BJ (cell line): ENCODE measurements at places on chromosomes 2 and 18. TPM values are rescaled to one million over a fixed set of nuclear protein-coding genes. Genes with fewer than 3 reads are reported as not detected.

GRCh38 chr2:25257032-25257552, 84.6 kb downstream of the DNMT3A start:
- peak; percentile 24 for DNase-seq

- no peak for DNase-seq
Observed at GRCh38 chr2:8278709-8279354, 403.0 kb upstream of the ID2 start.

DNA sequence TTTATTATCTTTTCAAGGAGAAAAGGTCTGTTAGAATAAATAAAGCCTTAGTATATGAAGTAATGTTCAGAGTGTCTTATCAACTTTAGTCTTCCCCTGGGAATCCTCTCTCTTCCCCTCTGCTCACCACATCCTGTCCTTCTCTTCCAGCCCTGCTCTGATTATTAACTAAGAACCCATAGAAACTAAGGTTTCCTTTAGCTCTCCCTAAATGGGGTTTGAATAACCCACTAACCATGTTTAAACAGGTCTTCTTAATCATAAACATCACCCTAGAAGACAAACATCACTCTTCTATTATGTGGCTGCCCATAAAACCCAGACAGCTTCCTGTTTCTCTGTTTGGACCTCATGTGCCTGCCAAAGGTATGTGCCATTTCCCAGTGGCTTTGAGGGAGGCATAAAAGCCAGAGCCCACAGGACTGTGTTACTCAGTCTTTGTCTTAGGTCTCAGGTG, 50.1 kb downstream of the SLC14A1 start:
- no peak for DNase-seq

DNA sequence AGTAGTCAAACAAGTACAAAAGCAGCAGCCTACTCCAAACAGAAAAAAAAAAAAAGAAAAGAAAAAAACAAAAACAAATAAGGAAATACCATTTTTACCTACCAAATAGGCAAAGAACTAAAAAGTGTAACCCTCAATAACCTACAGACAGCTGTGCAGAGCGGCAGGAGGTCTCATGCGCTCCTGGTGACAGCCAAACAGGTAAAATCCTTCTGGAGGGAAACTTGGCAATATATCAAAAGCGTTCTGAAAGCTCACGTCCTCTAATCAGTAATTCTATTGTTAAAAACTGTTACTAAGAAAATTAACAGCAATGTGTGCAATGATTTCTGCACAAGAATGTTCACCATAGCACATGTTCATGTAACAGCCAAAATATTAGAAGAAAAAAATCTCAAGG, 105.6 kb downstream of the AFF3 start:
- DNase-seq, result no peak

DNA sequence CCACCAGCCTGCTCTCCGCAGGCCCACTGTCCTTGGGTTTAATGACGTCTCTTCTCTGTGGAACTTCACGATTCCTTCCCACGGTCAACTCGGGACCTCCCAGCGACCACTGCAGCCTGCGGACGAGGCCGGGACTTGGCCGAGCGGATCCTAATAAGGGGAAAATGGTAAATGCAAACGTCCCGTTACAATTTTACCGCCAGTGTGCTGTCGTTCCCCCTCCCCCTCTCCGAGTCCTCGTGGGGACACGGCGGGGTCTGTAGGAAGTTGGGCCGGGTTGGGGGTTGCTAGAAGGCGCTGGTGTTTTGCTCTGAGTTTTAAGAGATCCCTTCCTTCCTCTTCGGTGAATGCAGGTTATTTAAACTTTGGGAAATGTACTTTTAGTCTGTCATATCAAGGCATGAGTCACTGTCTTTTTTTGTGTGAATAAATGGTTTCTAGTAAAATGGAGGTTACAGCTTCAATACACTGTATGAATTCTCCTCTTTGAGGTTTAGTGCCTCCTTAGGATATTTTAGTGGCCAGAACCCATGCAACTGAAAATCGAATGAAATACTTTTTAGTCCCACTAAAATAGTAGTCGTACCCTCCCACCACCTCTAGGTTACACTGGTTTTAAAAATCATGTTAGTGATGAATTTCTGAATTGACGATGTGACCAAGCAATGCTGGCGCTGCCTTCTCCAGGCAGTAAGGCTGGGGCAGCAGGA, 2.3 kb downstream of the HOXD11 start:
- no peak for DNase-seq

GRCh38 chr2:119377993-119378345, 11.2 kb downstream of the DBI start:
- no peak for DNase-seq

GRCh38 chr18:741931-742512, 29.6 kb upstream of the ENOSF1 start:
- DNase-seq, result peak; percentile 3

DNA sequence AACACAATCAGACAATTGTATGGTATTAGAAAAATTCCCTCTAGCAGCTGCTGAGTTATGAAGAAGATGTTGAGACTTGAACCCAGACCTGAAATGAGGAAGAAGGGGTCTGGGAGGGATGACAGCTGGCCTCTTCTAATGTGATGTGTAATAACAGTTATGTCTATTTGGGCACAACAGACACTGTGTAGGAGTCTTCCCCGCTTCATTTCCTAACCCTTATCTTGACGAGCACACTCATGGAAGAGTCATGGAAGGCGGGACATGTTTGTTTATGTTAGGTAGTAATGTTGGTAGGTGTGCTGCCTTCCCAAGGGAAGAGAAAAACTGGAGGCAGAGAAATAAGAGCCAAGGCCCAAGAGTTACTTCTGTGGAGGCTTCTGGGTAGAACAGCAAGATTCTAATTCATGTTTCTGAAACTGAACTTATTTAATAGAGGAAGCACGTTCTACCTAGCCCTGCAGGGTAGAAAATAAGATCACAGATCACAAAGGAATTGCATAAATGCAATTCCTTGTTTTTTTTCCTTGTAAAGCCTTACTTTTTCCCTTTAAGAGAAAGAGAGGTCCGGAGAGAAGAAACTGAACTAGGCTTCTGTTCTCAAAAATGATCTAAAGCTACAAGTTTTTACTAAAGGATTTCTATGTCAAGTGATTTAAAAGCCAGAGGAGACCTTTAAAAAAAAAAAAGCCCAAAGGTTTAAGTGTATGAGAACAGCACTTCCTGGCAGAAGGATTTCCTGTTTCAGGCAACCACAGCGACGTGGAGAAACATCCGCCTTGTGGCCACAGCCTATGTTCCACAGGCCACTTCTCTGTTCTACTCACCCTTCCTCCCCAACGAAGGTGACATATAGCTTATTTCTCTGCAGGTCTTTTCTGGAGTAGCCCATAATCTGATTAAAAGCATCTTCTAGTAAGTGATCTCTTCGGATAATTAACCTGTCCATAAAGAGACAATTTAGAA, 68.5 kb upstream of the STK17B start:
- no peak for DNase-seq

DNA sequence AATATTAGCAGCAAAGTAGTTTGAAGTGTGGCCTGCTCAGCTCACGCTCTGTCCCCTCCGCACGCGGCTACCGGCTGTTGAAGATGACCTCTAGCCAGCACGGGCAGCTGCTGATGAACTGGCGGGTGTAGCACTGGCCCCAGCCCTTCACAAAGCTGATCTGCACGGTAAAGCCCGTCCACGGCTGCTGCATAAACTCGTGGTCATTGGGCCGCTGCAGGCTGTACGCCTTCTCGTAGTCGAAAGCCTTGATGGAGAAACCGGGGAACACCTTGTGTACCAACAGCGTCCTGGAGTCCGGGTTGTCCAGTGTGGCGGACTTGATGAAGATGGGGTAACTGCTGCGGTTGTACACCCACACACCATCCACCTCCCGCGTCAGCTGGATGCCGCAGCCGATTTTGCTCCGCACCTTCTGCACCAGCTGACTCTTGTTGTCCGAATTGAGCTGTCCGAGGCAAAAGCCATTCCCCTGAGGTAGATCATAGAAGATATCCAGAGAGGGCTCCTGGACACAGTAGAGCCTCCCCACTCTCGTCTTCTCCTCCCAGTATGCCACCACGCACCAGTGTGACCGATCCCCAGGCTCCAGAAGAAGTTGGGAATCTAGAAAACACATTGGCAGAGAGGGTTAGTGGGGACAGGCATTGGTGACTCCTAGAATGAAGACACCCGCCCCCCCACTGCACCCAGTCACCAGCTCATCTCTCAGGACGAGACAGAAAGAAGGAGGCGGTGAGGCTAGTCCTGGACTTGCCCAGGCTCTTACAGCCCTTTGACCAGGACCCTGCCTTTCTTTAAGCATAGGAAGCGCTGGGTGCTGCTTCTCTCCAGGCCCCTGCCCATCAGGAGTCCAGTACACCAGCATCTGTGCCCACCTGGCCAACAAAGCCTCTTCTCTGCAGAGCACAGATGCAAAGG, 29.2 kb downstream of the SMAD7 start:
- no peak for DNase-seq

DNA sequence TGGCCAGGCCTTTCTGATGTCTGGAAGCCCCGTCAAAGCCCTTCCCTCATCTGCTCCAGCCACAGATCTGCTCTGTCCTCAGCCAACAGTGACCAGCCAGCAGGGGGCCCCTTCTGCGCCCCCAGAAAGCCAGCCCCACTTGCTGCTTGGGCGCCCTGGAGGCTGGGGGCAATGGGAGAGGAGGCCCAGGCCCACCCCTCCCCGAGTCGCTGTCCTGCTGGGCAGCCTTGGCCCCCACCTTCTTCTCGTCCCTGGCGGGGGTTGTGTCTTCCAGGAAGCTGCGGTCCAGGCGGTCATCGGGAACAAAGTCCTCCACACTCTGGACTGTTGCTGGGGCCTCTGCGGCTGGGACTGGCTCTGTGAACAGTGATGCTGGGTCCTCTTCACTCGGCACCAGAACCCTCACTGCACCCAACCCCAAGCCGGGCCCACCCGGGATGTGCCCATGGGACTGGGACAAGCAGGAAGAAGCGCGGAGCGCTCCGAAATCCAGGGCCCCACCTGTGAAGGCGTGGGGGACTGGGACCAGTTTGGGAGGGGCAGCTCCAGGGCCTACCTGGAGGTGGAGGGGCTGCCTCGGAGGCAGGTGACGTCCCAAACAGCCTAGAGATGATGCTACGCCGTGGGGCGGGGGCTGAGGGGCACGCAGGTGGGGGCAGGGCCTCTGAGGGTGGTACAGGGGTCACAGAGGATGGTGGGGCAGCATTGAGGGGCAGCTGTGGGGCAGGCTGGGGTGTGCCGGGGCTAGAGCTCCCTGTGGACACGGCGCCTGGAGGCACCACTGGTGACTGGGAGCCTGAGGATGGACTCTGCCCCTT, 257.6 kb downstream of the ANKRD30B start:
- DNase-seq, result no peak

GRCh38 chr2:12774395-12774727, 57.6 kb downstream of the TRIB2 start:
- no peak for DNase-seq

DNA sequence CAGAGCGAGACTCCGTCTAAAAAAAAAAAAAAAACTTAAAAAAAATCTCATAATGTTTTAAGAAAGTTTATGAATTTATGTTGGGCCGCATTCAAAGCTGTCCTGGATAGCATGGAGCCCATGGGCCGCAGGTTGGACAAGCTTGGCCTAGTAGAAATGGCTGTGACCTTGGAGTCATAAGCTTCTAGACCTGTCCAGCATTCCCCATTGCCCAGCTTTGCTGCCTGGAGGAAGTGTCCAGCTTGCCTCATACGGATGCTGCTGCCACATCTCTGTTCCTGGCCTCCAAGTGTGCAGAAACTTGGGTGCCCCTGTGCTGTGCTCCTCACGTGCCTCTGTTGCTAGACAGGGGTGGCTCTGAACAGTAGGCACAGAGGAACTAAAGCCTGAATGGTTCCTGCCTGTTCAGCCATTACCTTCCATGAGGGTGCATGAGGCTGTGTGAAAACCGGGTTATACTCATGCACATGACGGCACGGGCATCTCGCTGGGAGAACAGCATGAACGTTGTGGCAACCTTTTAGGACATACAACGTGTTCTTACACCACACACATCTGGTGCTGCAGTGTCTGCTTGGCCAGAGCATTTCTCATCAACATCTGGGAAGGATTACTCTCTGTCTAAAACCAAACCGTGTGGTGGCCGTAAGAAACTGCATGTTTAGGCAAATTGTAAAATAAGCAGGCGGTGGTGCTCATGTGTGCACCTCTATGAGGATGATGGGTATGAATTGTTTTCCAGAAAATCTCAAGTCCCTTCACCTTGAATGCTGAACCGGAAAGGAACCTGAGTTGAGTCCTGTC, 38.2 kb downstream of the FHOD3 start:
- DNase-seq, result no peak

DNA sequence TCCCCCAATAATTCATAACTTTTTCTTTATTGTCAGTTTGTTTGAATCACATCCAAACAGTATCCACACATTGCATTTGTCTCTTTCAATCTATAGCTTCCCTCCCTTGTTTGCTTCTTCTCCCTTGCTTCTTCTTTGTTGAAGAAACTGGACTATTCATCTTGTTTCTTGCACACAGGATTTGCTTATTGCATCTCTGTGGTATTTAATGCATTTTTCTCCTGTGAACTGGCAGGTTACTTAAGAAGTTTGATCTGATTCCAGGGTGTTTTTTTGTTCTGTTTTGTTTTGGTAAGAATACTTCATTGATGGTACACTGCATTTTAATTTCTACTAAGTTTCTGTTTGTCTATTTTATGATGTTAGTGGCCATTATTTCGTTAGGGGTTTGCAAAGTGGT, 166.8 kb downstream of the CAMKMT start:
- DNase-seq, result peak; percentile 55

GRCh38 chr2:159753797-159754196, 41.5 kb downstream of the MARCHF7 start:
- DNase-seq, result no peak

DNA sequence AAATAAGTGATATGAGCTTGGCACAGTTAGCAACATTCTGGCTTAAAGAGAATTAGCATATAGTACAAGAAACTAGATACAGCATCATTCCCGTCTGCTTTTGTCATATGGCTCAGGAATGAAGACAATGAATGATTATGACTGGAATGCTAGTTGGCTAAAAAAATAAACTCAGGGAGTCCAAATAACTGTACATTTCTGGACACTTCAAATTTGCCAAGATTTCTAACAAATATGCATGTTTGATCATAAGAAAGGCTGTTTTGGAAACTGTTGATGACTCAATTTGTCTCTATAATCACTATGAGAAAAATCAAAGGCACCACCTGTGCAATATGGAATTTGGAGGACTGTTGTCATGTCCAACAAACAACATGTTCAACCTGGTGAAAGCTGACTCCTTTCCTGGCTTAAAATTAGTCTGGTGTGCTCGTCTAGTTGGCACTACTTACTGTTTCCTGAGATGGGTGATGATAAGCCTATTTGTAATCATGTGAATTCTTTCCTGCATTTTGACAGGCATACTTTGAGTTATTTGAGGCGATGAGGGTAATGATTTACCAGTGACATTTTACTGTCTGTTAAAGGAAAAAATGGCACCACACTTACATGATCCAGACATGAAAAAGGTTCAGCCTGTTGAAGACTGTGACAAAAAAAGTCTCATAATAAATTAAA, 133.9 kb upstream of the CDH20 start:
- no peak for DNase-seq

UGT1A1 gene
- polyA plus RNA-seq, result not detected in 2 replicates

GCC2 gene
- polyA plus RNA-seq, result 4.7 and 10.4 TPM in 2 replicates

EPB41L5 gene
- 4.4 and 7.5 TPM in 2 replicates for polyA plus RNA-seq

NDUFS1 gene
- polyA plus RNA-seq, result 79.9 and 101 TPM in 2 replicates

CYP1B1 gene
- polyA plus RNA-seq, result 1.4 and 1.8 TPM in 2 replicates

ORC4 gene
- 12.7 and 34.8 TPM in 2 replicates for polyA plus RNA-seq

GKN1 gene
- polyA plus RNA-seq, result not detected in 2 replicates

CD302 gene
- 4.0 and 7.8 TPM in 2 replicates for polyA plus RNA-seq

CCDC141 gene
- not detected in 2 replicates for polyA plus RNA-seq

PDE11A gene
- 0.53 and 1.2 TPM in 2 replicates for polyA plus RNA-seq
